Caudate nucleus (tissue), 63 donors: ENCODE measurements at places on chromosomes 2 and 18.

- DNase-seq, result no peak
These were observed 196.4 kb upstream of the TWIST2 start for GRCh38 chr2:238651306-238652052.

DNA sequence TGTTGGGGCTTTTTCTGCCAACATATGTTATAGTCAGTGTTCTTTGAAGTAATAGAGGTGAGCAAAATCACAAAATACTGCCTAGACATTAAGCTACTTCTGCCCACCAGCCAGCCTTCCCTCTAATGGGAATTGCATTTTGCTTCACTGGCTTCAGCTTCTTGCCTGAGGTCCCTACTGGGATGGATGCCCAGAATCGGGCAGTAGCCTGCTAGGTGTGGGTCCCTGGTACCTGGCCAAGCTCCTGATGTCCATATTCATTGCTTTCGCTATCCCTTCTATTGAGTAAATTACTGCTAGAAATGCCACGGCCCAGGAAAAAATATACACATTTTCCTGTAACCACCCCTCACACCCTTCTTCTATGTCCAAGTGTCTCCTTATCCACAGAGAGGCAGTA lies 27.0 kb downstream of the CRYGD start:
- DNase-seq, result no peak

GRCh38 chr2:101114815-101115214 lies 36.4 kb downstream of the TBC1D8 start:
- DNase-seq, result no peak

GRCh38 chr2:241494311-241494908 lies 14.0 kb downstream of the STK25 start:
- DNase-seq, result no peak
